ENCODE measurements at places on chromosomes 11 and 22.
A peak's percentile ranks its signal among the peaks of the same experiment; 100 is the strongest.

DNA sequence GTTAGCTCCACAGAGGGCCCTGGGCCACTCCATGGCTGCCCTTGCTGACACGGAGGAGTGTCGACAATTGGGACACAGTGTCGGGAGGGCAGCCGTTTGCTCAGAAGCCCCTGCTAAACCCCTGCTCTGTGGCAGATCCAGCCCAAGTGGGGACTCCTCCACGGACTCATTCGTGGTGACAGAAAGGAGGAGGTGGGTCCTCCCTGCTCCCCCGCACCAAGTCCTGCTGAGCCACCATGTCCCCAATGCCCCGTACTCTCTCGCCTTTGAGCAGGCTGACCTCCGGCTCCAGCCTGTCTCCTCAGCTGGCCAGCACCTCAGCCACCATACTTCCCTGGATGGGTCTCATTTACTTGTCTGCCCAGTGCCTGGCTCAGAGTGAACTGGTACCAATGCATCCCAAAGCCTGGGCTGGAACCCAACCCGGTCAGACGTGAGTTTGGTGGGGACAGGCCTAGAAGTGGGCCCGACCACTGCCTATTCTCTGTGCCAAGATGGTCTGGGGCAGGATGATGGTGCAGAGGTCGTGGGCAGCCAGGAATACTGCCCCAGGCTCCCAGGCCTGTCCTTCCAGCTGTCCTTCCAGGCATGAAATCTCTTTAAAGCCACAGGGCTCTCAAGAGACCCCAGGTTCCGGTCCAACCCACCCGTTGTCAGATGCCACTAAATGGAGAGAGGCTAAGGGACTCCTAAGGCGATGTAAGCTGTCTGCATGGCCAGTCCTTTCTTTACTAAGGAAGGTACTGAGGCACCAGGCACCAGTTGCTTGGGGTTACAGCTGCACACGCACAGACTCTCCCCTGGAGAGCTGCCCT is 4.3 kb downstream of the CBX6 start:
- DNase-seq: peak; percentile 61

DNA sequence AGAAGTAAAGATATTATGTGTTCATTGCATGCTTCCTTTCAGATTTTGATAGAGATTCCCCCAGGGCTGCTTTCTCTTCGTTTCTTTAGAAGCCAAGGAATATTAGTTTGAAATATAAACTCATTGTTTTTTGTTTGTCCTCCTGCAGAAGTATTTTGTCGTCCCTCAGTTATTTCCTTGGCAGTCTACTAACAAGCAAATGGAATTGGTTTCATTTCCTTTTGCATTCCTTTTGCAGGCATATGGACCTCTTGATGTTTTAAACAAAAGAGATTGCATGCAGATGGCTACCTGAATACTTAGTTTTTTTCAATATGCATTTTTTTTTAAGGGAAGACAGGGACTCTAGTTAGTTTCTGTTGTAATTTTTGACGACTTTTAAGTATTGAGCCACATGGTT is 62.2 kb downstream of the BCL2L13 start:
- no peak for DNase-seq

- DNase-seq: no peak
Measured at GRCh38 chr11:120400564-120401364, 64.6 kb downstream of the ARHGEF12 start.

GRCh38 chr11:133930767-133931448 is 25.9 kb downstream of the IGSF9B start:
- DNase-seq: no peak

- no peak for DNase-seq
Measured at GRCh38 chr11:68441466-68442230, 18.9 kb upstream of the PPP6R3 start.

- DNase-seq: no peak
Measured at GRCh38 chr22:22061085-22062077, 78.8 kb upstream of the TOP3B start.

- DNase-seq: no peak
Measured at GRCh38 chr11:96036863-96037262, 113.0 kb upstream of the MTMR2 start.

- DNase-seq: no peak
Measured at GRCh38 chr11:37907436-37908218, 1309.6 kb upstream of the RAG2 start.

GRCh38 chr11:19359221-19360000 is 118.7 kb upstream of the E2F8 start:
- DNase-seq: no peak

GRCh38 chr11:84408946-84409411 is 1122.8 kb upstream of the CCDC90B start:
- DNase-seq: no peak

DNA sequence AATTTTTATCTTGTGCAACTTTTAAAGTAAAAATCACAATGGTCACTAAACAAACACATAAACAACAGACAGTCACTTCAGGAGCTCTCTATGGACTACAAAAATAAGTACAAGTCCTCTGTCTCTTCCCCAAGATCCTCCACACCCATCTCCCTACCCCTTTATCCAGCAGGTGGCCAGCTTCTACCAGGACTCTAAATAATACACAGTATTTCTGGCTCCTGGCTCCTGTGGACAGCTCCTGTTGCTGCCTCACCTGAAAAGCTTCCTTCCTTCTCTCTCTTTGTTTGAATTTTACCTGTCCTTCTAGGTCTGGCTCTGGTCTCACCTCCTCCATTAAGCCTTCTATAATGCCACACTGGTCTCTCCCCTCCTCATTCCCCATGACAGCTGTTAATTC is 86.1 kb downstream of the CLPB start:
- DNase-seq: no peak

GRCh38 chr22:44914026-44914721 is 95.6 kb downstream of the PHF21B start:
- DNase-seq: peak; percentile 60

DNA sequence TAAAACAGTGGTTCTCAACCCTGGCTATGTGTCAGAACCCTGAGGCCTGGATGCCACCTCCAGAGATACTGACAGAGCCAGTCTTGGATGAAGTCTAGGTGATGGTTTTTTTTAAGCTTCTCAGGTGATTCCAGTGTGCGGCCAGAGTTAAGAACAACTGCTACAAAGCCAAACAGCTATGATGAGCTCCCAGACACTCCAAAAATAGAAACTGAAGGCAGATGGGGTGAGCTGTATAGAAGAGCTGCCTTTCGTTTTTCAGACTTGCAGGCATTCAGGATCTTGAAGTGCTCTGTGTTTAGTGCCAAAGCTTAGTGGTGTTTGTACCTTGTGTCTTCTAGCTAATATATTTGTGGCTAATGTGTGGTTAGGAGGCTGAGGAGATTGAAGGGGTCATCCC is 14.2 kb downstream of the SCUBE2 start:
- DNase-seq: no peak

GRCh38 chr22:38029901-38030300 is 27.3 kb upstream of the PICK1 start:
- DNase-seq: no peak

DNA sequence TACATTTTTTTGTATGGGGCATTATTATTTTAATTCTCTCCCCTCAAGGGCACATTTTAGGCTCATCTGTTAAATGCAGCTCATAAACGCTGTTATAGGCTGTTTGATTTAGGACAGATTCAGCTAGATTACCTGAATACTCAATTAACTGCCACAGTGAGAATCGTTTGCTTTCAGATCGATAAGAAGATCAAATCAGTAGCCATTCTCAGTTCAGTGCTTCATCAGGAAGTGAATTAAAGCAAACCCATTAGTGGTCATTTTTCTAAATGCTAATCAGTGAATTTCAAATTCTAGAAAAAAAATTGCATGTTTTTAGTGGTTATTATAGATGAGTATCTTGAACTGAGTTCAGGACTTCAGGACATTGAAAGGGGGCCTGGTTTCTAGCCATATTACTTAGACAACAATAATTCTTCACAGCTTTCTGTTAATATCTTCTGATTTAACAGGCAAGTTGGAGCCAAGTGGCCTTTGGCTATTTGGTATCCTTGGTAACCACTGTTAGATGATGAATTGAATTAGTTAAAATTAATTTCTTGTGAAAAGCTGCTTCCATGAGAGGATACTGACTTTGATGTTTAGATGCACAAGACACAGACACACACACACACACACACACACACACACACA is 18.6 kb downstream of the SYT9 start:
- DNase-seq: no peak

DNA sequence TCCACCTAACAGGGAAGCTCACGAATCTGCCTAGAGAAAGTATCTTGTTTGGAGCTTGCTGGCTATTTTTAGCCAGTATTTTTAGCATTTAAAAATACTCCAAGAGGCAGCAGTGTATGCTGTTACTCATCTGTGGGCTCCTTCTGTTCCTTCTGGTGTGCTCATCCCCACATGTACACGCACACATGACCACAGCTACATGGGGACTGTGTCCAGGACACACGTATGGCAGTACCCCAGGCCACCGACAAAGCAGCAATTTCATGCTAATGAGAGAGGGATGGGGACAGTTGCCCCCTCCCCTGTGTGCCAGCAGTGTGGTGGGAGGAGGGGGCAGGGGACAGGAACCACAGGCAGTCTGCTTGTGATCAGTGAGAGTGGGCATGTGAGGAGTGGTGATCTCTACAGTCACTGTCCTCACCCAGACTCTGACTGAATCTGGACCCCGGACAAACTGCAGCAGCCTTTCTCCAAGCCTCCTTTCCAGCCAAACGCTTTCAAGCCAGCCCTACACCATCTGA is 16.4 kb downstream of the USP2 start:
- no peak for DNase-seq

- DNase-seq: no peak
Measured at GRCh38 chr11:113664069-113664980, 41.8 kb downstream of the TMPRSS5 start.
